ENCODE measurements at places on chromosomes 3 and 15.

- DNase-seq: no peak
These were observed 231.5 kb upstream of the SGO1 start for GRCh38 chr3:20417388-20418108.

- peak; percentile 54 for DNase-seq
These were observed 61.1 kb upstream of the GPD1L start for GRCh38 chr3:32045091-32045915.

DNA sequence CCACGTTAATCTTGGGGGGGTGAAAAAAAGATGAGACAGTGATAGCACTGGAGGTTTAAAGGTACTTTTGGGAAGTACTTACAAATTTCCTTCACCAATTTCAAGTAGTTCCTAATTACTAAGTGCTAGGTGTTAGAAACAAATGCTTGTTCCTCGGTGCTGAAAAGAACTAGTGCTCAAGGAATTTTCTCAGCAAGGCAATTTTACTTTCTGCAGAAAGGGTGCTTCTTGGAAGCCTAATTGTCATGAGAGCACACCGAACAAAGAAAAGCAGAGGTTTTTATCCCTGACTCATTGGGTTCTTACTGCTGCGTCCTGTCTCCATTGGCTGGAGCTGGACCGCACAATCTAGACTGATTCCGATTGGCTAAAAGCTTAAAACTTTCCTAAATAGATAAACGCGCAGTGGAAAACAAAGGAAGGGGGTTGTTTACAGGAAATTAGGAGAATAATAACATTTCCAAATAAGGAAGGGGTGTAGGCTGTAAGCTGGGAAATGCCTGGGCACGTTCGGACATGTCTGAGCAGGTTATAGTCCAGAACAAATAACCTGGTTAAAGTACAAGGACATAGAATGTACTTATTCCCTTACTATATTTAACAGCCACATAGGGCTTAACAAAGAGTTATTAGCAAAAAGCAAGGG, 49.6 kb downstream of the CHD2 start:
- no peak for DNase-seq

DNA sequence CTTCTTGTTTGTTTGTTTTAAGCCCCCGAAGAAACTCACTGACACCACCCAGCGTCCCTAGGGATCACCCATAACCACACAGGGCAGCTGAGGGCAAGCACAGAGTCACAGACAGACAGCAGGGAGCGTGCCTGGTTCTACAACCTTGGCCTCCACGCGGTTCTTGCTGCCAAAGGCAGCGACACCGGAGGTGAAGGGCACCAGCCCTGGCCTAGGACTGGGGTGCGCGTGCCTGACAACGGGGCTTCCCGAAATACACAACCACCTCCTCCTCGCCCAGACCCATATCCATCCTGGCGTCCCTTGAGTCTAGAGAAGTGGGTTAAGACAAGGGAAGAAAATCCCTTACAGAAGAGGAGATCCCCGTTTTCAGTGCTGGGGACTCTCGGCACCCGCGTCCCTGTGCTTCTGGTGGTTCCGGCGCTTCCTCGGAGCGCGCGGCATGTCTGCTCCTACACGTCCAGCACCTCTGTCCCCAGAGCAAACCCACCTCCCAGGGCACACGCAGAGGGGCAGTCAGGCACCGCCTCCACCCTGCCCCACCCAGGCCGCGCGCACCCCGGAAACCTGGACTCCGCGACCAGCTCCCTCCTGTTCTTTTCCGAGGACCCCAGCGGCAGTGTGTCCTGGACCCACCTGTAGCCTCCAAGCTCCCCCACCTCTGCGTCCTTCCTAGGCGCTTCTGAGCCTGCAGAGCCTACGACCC, 911 bp downstream of the RFTN1 start:
- DNase-seq: peak; percentile 57

- DNase-seq: no peak
These were observed 22.9 kb downstream of the PRR20G start for GRCh38 chr3:127264794-127265514.
